ENCODE measurements at places on chromosomes 1 and 21. TPM values are rescaled to one million over a fixed set of nuclear protein-coding genes. Genes with fewer than 3 reads are reported as not detected.

DNA sequence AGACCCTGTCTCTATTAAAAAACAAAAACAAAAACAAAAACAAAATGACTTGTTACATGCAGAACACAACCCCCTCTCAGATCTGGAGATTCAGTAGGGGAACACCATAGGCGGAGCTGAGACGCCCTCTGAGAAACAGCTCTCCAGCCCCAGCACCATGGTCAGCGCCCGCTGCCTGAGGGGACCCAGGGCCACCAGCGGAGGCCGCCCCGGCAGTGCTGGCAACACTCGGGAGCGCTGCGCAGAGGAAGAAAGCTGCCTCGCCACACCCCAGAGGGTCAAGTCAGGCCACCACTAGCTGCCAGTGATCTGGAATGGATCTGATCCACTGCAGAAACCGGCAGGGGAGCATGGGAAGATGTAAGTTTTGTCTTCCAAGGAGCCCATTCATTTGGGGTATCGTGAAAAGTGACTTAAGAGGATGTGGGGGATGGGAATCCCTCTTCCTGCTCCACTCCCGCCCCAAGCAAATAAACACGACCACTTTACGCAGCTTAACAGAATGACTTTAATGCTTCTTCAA lies 3.1 kb downstream of the ACTA1 start:
- H3K4me3 ChIP-seq = no peak overlapping the region
- DNase-seq = peak; percentile 27
- peaks cover 12% of the 10 kb centered on the region for H3K27me3 ChIP-seq

DNA sequence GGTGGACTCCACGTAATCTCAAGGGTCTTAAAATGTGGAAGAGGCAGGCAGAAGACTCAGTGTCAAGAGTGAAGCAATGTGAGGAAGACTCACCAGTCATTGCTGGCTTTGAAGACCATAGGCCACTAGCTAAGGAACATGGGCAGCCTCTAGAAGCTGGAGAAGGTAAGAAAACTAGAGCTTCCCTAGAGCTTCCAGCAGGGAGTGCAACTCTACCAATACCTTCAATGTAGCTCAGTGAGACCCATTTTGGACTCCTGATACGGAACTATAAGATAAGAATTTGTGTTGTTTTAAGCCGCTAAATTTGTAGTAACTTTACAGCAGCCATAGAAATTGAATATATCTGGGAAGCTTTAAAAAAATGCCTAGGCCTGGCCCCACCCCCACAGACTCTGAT lies 18.9 kb downstream of the METTL13 start:
- no peaks in the 10 kb centered on the region for H3K4me1 ChIP-seq
- H3K4me3 ChIP-seq = no peak overlapping the region
- peaks cover 9% of the 10 kb centered on the region for H3K36me3 ChIP-seq
- H3K27ac ChIP-seq = no peak overlapping the region
- no peaks in the 10 kb centered on the region for H3K27me3 ChIP-seq
- no peak for DNase-seq

DNA sequence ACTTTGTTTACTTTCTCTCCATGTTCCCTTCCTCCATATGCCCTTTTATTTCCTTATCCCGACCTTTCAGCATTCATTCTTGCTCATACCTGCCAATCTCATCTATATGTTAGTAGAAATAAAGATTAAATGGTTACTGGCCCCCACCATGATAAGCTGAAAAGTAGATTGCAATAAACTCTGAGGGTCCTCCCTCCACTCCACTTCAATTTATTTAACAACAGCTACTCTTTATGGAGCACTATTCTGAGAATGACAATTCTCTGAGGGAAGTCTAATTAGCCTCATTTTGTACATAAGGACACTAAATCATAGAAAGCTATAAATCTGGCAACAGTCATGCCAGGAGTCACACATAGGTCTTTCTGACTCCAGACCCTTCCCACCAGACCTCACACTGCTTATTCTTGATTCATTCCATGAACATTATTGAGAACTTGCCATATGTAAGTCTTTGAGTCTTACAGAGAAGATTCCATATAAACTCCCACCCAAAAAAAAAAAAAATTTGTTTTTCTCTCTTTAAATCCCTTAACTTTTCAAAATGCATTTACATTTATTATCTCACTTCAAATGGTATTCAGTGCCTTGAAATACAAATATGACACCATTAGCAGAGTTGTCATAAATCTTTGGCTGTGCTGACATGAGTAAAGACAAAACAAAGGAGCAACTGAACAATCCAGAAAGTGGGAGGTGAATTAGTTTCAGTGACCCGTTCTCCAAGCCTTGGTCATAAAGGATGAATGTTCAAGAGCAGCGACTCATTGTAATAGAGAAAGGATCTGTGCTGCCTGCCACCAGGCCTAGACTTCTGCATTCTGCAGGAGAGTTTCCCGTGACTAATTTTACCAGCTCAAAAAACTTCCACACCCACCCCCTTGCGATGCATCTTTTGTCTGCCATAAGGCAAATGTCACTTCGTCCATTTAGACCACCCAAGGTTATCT lies 28.5 kb downstream of the PALMD start:
- H3K36me3 ChIP-seq = no peaks in the 10 kb centered on the region
- DNase-seq = no peak
- no peak overlapping the region for H3K4me3 ChIP-seq
- H3K4me1 ChIP-seq = no peaks in the 10 kb centered on the region

PMF1 gene
- 50.2 TPM for total RNA-seq

GSTM1 gene
- total RNA-seq = not detected

DNA sequence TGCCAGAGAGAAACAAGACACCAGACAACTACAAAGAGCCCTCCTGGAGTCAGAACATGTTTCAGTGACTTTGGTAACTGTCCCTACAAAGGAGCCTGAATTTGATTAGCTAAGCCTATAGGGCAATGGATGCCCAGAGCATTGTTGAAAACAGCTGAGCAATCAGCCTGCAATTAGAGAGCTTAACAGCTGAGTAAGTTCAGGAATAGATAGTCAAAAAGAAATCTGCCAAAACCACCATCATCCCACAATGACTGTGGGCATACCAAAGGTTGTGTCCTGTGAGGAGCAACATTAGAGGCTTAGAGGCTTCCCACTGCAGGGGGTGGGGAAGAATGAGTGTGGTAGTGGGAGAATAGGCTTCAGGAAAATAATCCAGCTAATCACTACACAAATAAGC lies 32.1 kb downstream of the SH3BP5L start:
- DNase-seq = no peak
- H3K36me3 ChIP-seq = no peaks in the 10 kb centered on the region
- H3K27me3 ChIP-seq = peaks cover 32% of the 10 kb centered on the region
- no peak overlapping the region for H3K4me3 ChIP-seq
- no peak overlapping the region for H3K27ac ChIP-seq

GRCh38 chr1:84245563-84245962 lies 55.9 kb upstream of the SAMD13 start:
- no peak overlapping the region for H3K4me3 ChIP-seq
- no peaks in the 10 kb centered on the region for H3K27me3 ChIP-seq
- no peaks in the 10 kb centered on the region for H3K36me3 ChIP-seq
- H3K27ac ChIP-seq = no peak overlapping the region
- no peak for DNase-seq
- H3K4me1 ChIP-seq = peaks cover 24% of the 10 kb centered on the region

DNA sequence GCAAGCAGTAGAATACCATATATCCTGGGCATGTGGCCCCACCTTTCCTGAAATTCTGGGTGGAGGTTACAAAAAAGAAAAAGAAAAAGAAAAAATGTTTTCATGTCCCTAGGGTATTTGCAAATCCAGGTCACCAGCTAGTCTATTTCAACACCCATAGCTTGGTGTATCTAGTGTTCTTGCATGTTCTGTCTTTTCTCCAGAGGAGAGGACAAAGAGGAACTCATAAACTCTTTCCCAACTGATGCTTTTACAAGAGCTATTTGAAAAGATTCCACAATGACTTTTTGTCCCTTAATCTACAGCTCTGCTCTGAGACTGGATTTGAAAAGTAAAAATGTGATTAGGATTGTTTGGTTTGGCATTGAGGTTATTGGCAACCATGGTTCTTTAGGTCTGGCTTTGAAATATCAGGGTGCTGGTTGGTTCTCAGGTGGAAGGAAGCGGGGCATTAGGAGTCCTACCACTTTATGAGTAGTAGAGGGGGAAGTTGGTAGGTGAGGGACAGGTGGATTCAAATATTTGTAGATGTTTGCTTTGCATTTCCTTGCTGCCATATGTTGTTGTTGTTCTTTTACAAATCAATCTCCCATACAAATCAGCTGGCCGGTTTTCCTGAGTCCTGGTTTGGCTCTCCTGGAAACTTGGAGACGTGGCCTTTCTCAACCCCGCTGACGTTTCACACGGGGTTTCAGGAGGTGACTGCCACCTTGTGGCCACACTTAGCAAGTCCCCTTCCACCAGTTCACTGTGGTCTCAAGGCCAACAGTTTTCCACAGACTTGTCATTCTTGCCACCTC lies 126.7 kb upstream of the KIAA0040 start:
- H3K27me3 ChIP-seq = no peaks in the 10 kb centered on the region
- H3K36me3 ChIP-seq = no peaks in the 10 kb centered on the region
- no peak overlapping the region for H3K27ac ChIP-seq

DNA sequence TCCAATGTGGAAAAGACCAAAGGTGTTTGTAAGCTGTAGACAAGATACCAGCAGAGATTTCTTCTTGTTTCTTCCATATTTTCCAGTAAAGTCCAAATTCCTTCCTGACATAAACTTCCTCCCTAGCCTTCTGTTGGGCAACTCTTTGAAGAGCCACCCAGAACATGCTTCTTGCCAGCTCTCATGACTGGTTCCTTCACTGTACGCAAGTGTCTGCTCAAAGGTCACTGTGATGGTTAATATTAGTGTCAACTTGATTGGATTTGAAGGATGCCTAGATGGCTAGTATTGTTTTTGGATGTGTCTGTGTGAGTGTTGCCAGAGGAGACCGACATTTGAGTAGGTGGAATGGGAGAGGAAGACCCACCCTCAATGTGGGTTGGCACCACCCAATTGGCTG lies 416.6 kb upstream of the RUNX1 start:
- H3K4me3 ChIP-seq = no peak overlapping the region
- no peak for DNase-seq
- no peaks in the 10 kb centered on the region for H3K27me3 ChIP-seq
- no peak overlapping the region for H3K27ac ChIP-seq
- no peaks in the 10 kb centered on the region for H3K36me3 ChIP-seq
- no peaks in the 10 kb centered on the region for H3K4me1 ChIP-seq

GRCh38 chr1:14733048-14733778 lies 134.7 kb downstream of the KAZN start:
- H3K36me3 ChIP-seq = no peaks in the 10 kb centered on the region
- H3K27ac ChIP-seq = no peak overlapping the region
- H3K4me1 ChIP-seq = no peaks in the 10 kb centered on the region
- H3K4me3 ChIP-seq = no peak overlapping the region
- peak; percentile 50 for DNase-seq

GRCh38 chr21:34877485-34878128 lies 171.5 kb downstream of the RUNX1 start:
- peak overlapping the region; percentile 51 for H3K4me3 ChIP-seq
- peaks cover 70% of the 10 kb centered on the region for H3K4me1 ChIP-seq
- no peaks in the 10 kb centered on the region for H3K27me3 ChIP-seq
- DNase-seq = peak; percentile 82
- peaks cover 56% of the 10 kb centered on the region for H3K36me3 ChIP-seq
- peak overlapping the region; percentile 85 for H3K27ac ChIP-seq

UTP25 gene
- total RNA-seq = 8.2 TPM

VCAM1 gene
- total RNA-seq = not detected

- no peaks in the 10 kb centered on the region for H3K4me1 ChIP-seq
- peaks cover 27% of the 10 kb centered on the region for H3K27me3 ChIP-seq
- no peak for DNase-seq
- H3K4me3 ChIP-seq = no peak overlapping the region
Measured at GRCh38 chr1:245118066-245118465, 36.7 kb upstream of the KIF26B start.

DNA sequence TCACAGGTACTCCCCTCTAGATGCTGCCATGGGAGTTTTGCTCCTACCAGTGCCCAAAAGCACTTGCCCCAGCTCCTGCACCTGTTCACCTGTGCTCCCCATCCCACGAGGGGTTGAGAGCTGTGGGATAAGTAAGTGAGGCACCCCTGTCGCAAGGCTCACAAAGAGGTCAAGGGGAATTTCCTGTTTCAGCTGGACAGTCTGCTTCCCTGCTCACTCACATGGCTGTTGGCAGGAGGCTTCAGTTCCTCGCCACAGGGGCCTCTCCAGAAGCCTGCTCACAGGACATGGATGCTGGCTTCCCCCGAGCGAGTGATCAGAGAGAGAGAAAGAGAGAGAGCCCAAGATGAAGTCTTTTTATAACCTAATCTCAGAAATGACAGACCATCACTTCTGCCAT lies 8.7 kb upstream of the NCMAP start:
- no peak overlapping the region for H3K27ac ChIP-seq
- H3K36me3 ChIP-seq = no peaks in the 10 kb centered on the region
- no peak for DNase-seq

DNA sequence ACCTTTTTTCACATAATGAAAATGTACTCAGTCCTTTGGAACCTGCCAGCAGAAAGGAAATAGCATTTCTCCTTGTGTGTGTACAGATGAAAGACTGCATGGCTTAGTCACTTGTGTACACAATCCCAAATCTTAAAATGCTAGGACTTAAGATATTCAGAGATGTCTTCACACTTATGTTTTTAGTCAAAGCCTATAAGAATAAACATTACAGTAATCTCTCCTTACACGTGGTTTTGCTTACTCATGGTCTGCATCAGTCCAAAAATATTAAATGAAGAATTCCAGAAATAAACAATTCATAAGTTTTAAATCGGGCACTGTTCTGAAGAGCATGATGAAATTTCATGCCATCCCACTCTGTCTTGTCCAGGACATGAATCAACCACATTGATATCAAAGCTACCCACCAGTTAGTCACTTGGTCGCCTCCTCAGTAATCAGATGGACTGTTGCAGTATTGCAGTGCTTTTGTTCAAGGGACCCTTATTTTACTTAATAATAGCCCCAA lies 75.7 kb upstream of the RRP15 start:
- H3K27me3 ChIP-seq = no peaks in the 10 kb centered on the region
- no peak overlapping the region for H3K4me3 ChIP-seq
- H3K4me1 ChIP-seq = peaks cover 24% of the 10 kb centered on the region
- DNase-seq = peak; percentile 5

GRCh38 chr1:229845410-229846138 lies 219.5 kb downstream of the URB2 start:
- DNase-seq = no peak
- H3K36me3 ChIP-seq = no peaks in the 10 kb centered on the region
- H3K4me3 ChIP-seq = no peak overlapping the region
- no peaks in the 10 kb centered on the region for H3K4me1 ChIP-seq
- no peak overlapping the region for H3K27ac ChIP-seq

Data from PC-9 (cell line).